NCI-H1105 (cell line): ENCODE measurements at places on chromosomes 12 and 14.
A peak's percentile ranks its signal among the peaks of the same experiment; 100 is the strongest.

DNA sequence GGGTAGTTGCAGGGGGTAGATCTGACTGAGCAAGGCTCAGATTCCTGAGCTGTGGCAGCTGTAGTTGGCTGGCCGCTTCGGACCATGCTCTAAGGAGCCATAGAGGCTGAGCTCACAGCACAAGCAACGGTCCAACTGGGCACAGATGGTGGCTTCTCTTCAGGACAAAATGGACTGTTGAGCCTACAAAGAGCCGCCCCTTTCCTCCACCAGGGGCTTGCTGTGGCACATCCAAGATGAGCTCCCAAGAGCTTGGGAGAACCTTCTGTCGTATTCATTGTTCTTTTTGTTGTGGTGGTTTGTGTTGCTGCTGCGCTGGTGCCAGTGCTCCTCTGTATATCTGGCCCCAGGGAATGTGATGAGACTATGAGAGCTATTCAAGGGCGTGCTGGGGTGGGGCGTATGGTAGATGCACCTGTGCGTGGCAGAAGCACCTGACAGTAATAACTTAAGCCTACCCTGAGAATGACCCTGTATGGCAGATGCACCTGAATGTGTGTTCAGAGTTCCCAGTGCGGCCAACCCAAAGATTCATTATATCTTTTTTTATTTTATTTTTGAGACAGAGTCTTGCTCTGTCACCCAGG is 17.8 kb upstream of the LGALS3 start:
- DNase-seq, result no peak

DNA sequence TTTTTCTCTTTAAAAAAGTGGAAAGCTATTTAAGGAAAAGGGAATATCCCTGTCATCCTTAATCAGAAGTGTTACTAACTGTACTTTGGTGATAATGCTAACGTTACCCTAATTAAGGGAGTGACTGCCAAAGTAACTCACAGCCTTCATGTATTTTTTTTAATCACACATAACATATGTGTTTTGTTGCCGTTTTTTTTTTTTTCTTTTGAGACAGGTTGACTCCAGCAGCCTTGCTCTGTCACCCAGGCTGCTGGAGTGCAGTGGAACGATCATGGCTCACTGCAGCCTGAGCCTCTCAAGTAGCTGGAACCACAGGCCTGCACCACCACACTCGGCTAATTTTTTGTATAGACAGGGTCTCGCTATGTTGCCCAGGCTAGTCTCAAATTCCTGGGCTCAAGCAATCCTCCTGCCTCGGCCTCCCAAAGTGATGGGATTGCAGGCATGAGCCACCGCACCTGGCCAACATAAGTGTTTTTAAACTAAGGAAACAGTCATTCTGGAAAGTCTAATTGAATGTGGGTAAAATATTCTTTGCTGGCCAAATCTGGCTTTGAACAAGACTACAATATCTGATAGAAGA is 56.5 kb downstream of the HECTD4 start:
- no peak for DNase-seq

DNA sequence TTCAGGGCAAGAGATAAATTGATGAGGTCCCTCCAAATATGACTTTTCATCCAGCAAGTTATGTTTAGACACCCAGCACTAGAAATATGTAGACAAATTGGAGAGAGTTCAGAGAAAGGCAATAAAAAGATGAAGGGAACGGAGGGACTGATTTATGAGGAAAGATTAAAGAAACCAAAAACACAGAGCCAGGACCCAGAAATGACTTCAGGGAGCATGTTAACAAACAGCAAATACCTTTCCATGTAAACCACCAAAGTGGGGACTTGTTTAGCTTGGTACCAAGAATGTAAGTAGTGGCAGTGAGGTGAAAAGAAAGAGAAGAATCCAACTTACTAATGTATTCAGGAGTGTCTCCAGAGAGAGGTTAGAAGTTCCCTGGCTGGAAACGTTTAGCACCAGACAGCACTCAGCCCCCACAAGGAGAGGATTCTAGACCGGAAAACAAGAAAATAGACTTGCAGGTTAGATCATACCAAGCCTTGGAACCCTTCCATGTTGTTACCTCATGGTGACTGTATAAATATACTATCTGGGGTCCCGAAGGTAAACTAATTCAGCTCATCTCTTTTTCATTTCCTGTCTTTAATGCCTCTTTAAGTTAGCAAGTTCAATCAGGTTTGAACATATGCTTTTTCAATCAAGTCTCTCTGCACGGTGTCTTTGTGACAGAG is 79.2 kb downstream of the TBC1D30 start:
- DNase-seq, result no peak

DNA sequence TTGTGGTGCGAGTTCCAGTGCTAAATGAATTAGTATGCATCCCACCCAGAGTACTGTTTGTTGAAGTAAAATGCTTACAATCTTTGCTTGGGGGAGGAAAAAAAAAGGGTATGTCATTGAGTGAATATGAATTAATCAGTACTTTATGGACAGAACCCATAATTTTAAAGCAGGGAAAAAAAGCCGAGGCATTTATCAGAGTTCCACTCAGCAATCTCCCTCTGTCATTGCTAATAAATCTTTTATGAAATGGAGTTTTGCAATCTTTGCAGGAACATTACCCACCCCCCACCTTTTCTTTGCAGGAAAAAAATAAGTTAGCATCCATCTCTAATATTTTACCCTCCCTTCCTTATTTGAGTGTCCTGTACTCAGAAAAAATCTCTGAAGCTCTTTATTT is 127.9 kb upstream of the TMPO start:
- no peak for DNase-seq

DNA sequence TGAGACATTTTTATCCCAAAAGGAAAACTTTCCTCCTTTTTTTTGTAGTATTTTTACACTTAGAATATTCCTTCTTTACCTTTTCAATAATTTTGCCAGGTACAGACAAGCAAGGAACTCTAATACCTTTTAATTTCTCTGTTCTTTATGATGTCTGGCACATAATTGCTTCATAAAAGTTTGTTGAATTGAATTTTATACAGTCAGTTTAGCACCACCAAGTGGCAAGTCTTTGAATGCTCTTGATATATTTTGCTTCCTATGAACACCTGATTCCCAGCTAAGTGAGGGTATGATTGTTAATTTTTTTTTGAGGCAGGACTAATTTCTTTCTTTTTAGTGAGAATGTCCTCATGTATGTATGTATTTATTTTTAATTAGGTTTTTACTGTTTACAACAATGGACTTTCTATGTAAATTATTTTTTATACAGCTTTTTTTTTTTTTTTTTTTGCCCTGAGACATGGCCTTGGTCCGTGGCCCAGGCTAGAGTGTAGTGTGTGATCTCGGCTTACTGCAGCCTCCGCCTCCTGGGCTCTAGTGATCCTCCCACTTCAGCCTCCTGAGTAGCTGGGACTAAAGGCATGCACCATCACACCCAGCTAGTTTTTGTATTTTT is 6.9 kb downstream of the TBC1D15 start:
- no peak for DNase-seq

- DNase-seq, result no peak
Observed at GRCh38 chr14:75543786-75544185, 21.5 kb downstream of the BATF start.

DNA sequence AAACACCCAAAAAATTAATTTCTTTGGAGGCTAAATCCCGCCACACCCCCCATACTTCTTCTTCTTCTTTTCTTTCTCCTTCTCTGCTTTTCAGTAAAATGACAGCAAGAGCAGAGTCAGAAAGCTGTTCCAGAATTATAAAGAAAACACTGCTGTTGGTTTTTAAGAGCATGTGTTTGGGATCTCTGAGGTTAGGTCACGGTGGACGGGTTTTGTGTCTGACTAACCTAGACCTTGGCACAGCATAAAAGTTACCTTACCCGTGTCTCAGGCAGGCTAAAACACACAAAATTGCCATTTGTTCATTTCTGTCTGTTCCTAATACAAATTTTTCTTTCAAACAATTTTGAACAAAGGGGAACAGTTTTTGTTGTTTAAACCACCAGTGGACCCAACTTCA is 540.8 kb downstream of the NRXN3 start:
- DNase-seq, result no peak

DNA sequence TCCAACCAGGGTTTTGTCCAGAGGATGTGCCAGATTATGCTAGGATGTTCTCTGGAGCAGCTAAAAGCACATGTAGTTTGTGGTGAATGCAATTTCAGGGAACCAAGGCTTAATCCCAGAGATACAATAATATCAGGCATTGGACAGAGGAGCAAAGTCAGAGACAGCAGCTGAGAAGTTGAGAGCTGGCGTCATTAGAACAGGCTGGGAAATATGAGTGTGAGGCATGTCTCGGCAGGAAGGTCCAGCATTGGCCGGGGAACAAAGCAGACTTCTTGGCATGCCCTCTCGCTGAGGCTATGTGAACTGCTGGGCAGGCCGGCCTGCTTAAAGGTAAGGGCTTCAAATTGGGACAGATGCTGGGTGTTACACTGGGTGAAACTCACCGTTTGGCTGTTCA is 125.4 kb downstream of the CAND1 start:
- peak; percentile 70 for DNase-seq

- DNase-seq, result no peak
Observed at GRCh38 chr12:2520722-2521246, 274.0 kb upstream of the FKBP4 start.

DNA sequence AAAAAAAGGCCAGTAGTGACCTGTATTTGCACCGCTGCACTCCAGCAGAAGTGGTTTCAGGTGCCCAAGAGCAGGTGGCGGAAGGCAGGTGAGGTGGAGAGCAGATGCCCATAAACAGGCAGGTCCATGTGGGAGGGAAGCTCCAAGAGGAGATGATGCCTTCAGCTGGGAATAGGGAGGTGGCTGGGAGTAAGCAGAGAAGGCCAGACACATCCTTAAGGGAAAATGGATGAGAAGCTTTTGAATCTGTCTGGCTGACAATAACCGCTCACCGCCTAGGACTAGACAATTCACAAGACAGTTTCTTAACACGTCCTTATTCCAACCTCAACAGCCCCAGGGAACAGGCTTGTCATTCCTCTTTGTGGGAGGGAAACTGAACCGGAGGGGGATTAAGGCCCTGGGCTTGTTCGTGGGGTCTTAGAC is 43.9 kb upstream of the PLEKHG6 start:
- peak; percentile 84 for DNase-seq

GRCh38 chr14:54135804-54136280 is 179.2 kb upstream of the BMP4 start:
- no peak for DNase-seq

DNA sequence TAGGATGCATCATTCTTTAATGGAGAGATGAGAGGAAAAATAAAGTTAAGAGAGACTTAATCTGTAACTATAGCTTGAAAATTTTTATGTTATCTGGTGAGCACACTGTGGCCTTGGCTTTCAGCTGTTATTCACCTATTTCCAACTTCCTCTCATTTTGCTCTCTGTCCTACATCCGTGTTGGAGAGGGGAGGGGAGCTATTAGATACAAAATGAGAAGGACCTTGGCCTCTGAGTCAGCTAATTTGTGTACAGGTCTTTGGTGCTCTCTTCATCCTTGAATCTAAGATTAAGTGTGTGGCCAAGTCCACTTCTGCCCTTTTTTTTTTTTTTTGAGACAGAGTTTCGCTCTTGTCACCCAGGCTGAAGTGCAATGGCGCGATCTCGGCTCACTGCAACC is 887 bp upstream of the APOBEC1 start:
- DNase-seq, result no peak

- DNase-seq, result no peak
Observed at GRCh38 chr12:121781998-121782979, 11.2 kb downstream of the RHOF start.

- no peak for DNase-seq
Observed at GRCh38 chr12:26535826-26536225, 297.2 kb downstream of the ITPR2 start.

- peak; percentile 18 for DNase-seq
Observed at GRCh38 chr12:76790564-76791552, 26.9 kb downstream of the ZDHHC17 start.

DNA sequence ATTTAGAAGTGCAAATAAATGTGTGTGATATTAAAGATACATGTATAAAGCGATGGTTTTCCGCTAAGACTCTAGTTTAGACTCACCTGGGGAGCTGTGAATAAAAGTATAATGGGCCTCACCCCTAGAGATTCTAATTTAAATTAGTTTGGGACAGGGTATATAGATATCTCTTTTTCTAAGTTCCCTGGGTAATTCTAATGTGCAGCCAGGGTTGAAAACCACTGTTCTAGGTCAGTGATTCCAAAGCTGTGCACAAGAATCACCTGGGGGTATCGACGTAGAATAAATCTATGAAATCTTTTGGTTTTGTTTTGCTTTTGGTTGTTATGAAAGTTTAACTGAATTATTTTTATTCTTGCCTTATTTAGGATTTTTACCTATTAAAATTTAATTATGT is 302.1 kb downstream of the KCNH5 start:
- no peak for DNase-seq

DNA sequence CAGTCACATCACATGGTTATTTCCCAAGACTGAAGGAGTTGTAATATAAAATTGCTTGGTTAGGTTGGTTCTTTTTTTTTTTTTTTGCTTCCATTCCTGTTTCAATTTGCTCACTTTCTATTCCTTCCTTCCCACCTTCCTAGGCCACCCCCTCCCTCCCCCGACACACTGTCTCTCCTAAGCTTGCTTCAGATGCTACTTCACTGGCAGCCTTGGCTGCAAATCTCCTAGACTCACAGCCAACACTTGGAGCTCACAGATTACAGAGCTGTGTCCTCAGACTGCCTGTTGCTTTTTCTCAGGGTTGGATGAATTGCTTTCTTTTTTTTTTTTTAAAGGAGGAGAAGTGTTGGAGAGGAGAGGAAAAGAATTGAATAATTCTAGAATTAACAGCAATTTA is 77.3 kb upstream of the GRIN2B start:
- DNase-seq, result no peak
